Sigmoid colon (tissue), 7 donors: ENCODE measurements at places on chromosomes 5 and 9.

GRCh38 chr9:137977571-137978261 is 100.1 kb downstream of the CACNA1B start:
- DNase-seq: peak; percentile 51

DNA sequence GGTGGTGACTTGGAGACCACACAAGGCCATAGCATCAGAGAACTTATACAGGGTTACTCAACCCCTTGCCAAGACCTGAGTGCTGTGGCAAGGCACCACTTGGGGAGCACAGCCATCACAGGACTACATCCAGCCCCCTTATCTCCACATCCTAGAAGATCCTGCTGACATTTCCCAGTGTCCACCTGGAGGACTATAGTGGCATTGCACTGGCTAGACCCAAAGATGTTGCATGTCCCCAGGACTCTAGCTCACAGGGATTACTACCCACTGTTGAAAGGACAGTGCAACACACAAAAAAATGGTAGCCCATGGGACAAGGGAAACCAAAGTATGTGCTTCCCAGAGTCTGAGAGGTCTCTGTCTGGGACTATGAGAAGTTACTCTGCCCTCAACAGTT is 411.1 kb upstream of the NUDT12 start:
- DNase-seq: no peak

DNA sequence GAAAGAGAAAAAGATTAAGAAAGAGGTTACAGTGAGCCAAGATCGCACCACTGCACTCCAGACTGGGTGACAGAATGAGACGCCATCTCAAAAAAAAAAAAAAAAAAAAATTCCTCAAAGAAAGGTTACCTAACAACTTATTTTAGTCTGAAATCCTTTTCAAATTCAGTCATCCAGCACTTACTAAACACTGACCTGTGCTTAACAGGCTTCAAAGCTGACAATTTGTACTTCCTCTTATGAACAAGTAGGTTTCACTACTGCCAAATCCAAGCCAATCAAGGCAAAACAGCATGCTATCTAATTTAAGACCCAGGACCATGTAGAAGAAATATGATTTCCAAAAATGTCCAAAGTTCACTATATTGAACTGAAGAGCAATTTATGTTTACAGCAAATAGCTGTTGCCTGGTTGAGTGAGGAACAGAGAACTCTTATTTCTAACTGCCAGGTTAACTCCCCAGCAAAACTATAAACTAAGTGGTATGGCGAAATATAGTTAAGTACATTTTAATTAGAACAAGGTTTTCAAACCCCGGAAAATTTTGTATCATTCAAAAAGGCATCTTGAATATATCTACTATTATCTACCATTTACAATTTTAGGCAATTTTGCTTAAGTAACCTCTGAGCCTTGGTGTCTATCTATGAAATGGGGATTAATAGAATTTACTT is 13.4 kb downstream of the PWWP2A start:
- DNase-seq: no peak

DNA sequence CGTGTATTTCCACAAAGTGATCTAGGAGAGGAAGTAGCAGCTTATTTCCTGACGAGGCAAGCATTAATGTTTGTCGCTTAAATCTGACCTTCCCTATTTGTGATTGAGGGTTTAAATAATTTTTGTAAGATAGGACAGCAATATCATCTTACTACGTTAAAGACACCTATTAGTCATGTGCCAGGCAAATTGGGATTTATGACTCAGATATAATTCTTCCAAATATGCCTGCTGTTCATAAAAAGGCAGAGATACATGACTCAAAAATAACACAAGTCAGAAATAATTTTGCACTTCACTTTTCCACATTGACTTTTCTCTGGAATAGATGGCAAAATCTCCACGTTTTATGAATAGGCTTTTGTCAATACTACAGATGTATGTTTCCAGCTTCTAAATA is 43.0 kb upstream of the CDH12 start:
- no peak for DNase-seq

DNA sequence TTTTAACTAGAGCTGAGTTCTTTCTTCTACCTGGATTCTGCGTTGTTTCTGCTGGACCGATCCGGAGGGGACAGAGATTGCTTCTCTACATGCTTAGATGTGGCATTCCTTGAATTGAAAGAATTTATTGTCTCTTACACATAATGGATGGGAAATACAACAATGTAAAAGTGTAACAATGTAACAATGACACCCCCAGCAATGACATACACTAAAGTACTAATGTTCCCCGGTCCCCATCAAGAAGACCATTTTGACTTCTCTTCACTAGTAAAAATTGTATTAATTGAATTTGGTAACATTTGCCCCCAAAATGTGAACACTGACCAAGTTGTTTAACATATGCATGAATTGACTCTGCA is 760.2 kb downstream of the TAF11L14 start:
- DNase-seq: no peak

- peak; percentile 4 for DNase-seq
Observed at GRCh38 chr9:89881431-89881830, 276.6 kb downstream of the GADD45G start.

DNA sequence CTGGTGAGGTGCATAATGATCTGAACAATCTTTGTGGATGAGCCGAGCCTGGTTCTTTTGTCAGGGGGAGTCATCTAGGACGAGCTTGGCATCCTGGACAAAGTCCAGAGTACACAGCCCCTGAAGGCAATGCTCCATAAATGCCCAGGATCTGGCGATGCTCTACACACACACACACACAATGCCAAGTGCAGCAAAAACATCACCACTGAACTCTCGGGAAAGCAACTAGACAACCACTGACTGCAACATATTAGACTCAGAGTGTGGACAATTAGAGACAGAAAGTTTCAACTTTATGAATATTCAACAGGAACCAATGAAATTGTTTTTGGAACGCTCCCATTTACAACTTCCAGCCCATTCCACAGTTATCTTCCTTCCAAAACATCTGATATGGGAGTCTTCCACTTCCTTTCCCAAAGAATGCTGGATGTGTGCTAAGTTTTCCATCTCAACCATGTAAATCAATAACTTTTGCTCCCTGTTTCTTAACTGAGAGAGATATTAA is 227.6 kb upstream of the ANKRD55 start:
- DNase-seq: no peak

- DNase-seq: no peak
Observed at GRCh38 chr9:38015266-38015665, 53.8 kb downstream of the SHB start.

GRCh38 chr5:55502759-55503158 is 32.0 kb downstream of the PLPP1 start:
- no peak for DNase-seq

GRCh38 chr5:110386782-110387181 is 339.7 kb downstream of the TMEM232 start:
- no peak for DNase-seq

DNA sequence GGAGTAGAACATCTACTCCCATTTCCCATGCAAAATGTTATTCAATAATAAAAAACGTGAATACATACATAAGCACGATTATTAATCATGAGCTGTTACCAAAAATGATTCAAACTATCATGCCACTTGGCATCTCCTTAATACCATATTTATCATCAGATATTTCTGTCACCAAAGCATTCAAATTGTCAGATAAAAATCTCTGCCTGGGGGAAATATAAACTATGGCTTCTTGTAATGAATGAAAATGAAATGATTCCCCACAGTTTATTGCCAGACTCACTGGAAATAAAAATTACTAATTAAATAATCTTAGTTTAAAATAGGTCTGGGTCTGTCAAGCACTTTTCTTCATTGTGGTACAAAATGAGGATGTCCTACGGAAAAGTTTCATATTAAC is 265.4 kb downstream of the EDIL3 start:
- DNase-seq: no peak

- DNase-seq: no peak
Observed at GRCh38 chr9:115847216-115847615, 306.4 kb upstream of the PAPPA start.

- no peak for DNase-seq
Observed at GRCh38 chr5:14447958-14448911, 133.4 kb upstream of the OTULINL start.

GRCh38 chr9:128341435-128341849 is 1.1 kb downstream of the SLC27A4 start:
- peak; percentile 80 for DNase-seq

GRCh38 chr5:107979291-107979690 is 308.6 kb upstream of the EFNA5 start:
- no peak for DNase-seq

GRCh38 chr5:173643964-173644363 is 27.5 kb upstream of the BOD1 start:
- no peak for DNase-seq

DNA sequence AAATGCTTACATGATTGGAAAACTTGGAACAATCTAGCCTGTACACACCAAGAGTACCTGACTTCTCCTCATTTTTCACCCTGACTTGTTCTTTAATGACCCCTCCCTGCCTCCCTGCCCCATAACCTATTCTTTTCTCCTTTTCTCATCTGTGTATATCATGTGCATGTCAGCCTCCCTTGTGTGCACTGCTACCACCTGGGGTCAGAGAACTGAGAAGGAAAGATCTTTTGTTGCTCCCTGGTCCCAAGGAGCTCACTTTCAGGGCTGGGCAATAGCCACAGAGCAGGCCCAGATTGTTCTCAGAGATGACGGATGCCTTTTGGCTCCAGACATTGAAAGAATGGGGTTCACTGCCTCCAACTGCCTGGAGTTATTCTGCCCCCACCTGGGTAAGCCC is 5.1 kb downstream of the MAP1B start:
- no peak for DNase-seq

GRCh38 chr5:669111-669841 is 23.9 kb downstream of the TPPP start:
- peak; percentile 76 for DNase-seq

- DNase-seq: no peak
Observed at GRCh38 chr9:38432922-38433510, 8.8 kb upstream of the IGFBPL1 start.

GRCh38 chr9:107208121-107208520 is 75.0 kb upstream of the RAD23B start:
- DNase-seq: no peak

GRCh38 chr9:328453-328852 is 113.8 kb downstream of the DOCK8 start:
- no peak for DNase-seq

DNA sequence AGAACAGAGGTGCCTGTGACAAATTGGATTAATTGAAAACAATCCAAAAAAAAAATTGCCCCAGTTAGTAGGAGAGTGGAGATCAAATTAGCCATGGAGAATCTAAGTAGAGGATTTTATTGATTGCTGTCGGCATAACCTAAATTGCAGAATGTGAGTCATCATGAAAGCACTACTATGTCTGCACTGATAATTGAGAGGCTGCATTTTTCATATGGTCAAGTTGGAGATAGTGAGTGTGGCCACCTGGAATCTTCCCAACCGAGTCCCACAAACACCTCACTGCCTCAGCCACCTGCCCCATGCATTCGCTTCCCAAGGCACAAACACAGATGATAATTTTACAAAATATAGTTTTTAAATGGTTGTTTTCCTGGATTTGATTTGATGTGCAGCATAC is 123.7 kb downstream of the NTRK2 start:
- no peak for DNase-seq

DNA sequence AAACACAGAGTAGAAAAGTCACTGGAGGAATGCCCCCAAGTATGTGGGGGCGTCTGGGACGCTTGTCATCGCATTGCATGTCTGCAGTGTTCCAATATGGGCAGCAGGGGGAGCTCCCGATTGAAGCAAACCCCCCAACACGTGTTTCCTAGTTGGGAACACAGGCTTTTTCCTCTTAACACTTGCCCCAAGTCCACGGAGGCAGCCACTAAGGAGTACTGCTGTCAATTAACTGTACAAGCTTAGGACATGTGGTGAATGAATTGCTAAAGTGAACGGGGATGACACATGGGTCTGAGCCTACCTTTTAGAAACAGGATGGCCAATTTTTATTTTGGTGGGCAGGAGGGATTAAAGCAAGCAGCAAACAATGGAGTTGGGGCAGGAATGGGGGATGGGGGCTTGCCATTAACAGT is 2.2 kb downstream of the GABRB2 start:
- no peak for DNase-seq

DNA sequence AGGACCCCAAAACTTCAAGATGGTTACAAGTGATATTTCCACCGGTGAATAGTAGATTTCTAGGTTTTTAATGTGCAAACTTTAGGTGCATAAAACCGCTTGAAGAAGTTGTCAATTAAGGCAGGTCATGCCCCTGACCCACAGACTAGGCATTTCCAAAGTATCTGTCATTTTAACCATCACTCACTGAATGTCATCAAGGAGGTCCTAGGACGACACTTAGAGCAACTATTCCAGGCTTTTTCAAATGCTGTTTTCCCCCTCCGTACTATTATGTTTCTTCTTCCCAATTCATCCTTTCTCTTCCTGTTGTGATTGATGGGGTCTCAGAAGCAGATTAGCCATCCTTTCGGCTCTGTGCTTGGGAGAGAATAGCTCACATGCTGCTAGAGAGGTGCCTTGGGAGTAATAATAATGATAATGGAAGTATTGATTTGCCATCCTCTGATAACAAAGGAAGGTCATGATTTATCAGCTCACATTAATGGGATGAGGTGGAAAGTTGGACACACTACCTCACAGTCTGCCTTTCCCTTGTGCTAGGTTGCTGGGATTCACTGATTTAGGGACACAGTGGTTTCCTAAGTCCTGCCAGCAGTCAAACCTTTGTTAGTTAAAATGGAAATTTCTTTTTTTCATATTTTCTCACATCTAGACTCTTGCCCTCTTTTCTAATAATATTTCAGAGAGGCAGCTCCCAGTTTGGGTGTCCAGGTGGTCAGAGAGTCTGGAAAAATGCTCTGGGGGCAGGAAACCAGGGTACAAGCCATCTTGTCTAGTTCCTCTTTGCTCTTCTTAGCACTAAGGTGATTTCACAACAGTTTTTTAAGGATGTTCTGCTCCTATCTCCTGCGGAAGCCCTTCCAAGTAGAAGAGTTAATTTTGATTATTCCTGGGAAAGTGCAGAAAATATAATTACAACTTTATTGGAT is 67.0 kb downstream of the PTTG1 start:
- no peak for DNase-seq

DNA sequence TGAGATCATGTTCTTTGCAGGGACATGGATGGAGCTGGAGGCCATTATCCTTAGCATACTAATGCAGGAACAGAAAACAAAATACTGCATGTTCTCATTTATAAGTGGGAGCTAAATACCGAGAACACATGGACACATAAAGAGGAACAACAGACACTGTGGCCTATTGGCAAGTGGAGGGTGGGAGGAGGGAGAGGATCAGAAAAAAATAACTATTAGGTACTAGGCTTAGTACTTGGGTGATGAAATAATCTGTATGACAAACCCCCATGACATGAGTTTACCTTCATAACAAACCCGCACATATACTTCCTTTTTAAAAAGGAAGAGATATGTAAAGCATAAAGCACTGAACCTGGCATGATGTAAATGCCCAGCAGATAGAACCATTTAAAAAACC is 99.0 kb downstream of the MEGF10 start:
- DNase-seq: no peak

- DNase-seq: no peak
Observed at GRCh38 chr5:149489605-149490037, 61.6 kb downstream of the CSNK1A1 start.
